ENCODE measurements at places on chromosomes 3 and 15. TPM values are rescaled to one million over a fixed set of nuclear protein-coding genes. Genes with fewer than 3 reads are reported as not detected.

CRABP1 gene
- total RNA-seq: not detected

ILDR1 gene
- 4.5 TPM for total RNA-seq

COX17 gene
- total RNA-seq: 66.6 TPM

LRRN1 gene
- 0.21 TPM for total RNA-seq

WWTR1 gene
- 3.8 TPM for total RNA-seq

TMCO5A gene
- total RNA-seq: not detected

CAMP gene
- total RNA-seq: not detected

MRAS gene
- not detected for total RNA-seq

SLC6A20 gene
- total RNA-seq: 0.05 TPM

UACA gene
- 0.61 TPM for total RNA-seq

IL17RB gene
- total RNA-seq: 7.0 TPM

KLHL40 gene
- not detected for total RNA-seq

INSYN1 gene
- total RNA-seq: not detected
